Islet precursor cell (in vitro differentiated cells): ENCODE measurements at places on chromosomes 6 and 20.

- peak; percentile 87 for DNase-seq
These were observed 545 bp downstream of the FNDC1 start for GRCh38 chr6:159169557-159170332.

GRCh38 chr6:2978923-2979322 lies 7.6 kb upstream of the SERPINB6 start:
- no peak for DNase-seq

DNA sequence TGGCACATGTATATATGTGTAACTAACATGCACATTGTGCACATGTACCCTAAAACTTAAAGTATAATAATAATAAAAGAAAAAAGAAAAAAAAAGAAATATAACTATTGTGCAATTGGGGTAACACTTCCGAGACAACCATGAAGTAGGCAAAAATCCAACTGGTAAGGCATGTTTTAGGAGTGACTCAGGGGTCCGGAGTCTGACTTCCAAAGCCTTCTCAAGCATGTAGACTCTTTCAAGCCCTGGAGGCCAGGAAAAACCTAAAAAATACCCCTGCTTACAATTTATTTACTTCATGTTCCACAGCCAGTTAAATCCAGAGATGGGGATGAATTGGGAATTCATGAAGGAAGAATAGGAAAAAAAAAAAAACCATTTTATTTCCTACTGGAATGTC lies 161.3 kb upstream of the PHACTR1 start:
- no peak for DNase-seq

DNA sequence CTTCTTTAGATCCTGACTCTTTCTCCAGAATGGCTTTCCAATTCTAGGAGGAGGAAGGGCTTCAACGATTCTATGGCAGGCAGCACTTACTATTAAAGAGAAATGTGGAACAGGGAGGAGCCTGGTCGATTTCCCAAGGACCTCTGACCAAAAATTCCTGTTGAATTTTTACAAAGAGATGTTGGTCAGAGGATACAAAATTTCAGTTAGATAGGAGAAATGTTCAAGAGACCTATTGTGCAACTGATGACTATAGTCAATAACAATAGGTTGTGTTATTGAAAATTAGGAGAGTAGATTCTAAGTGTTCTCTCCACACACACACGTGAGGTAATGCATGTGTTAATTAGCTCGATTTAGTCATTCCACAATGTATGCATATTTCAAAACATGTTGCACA lies 130.1 kb upstream of the TNFAIP3 start:
- no peak for DNase-seq

- DNase-seq: no peak
These were observed 17.6 kb downstream of the RMND1 start for GRCh38 chr6:151434369-151434768.

DNA sequence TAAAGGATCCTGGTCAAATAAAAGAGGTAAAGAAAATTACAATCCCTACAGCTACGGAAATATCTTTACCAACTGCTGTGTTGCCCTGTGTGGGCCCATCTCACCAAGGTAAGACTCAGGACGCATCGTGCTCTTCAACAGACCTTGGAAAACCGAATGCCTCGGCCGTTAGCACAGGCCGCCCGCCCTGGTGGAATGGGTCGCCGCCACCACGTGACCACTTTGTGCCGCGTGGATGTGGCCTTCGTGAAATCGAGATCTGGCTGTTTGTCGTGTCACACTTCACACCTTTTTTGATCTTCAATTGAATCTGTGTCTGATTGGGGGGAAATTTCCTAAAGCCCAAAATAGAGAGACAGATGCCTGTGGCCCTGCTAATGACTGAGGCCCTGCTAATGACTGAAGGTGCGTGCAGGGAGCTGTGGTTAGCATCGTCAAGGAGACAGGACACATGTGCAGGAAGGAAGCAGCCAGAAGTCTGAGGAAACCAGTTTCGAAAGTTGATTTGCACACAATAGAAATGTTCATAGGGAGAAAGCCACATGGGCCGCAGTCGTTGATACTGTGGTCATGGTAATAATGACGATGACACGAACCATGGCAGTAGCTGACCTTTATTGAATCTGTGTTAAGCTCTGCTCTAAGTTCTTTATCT lies 175.7 kb upstream of the SNX9 start:
- DNase-seq: no peak

GRCh38 chr6:95357380-95358020 lies 219.8 kb upstream of the MANEA start:
- no peak for DNase-seq

- DNase-seq: peak; percentile 85
These were observed 34.7 kb downstream of the KIF25 start for GRCh38 chr6:168032005-168032760.

DNA sequence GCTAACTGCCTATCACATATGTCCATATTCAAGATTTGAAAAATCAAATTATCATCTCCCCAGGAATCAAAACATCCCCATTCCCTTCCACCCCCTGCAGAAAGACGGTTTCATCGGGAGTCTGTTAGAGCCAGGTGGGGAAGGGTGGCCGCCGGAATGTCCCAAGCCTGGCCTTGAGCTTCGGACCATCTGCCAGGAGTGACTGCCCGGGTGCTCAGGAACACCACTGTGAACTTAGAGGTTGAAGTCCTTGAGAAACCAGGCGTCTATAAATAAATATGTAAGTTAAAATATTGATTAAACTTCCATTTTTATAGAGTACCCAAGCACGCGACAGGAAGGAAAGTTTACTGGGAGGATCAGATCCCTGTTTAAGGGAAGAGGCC lies 250.8 kb downstream of the DLL1 start:
- no peak for DNase-seq

DNA sequence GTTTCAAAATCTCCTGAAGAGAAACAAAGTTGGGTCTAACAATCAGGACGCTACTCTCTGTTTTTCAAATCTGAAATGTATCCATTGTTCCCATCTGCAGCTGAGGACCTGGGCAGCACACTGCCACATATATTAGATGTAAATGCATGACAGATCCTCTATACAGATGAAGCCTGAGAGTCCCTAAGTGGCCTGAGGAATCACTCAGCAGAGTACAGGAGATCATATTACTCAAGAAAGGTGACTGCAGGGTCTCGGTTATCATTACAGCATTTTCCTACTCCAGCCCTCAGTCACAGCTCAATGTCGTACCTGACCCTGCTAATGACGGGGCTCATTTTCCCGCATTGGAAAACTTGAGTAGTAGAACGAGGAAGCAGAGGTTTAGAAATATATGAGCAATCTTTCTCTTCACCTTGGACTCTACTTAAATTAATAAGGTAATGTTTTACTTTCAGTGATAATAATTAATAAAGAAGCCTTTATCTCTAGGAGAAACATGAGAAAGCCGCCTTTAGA lies 256.2 kb upstream of the IRAK1BP1 start:
- peak; percentile 40 for DNase-seq

- DNase-seq: no peak
These were observed 3.9 kb upstream of the NRSN1 start for GRCh38 chr6:24122139-24122538.

DNA sequence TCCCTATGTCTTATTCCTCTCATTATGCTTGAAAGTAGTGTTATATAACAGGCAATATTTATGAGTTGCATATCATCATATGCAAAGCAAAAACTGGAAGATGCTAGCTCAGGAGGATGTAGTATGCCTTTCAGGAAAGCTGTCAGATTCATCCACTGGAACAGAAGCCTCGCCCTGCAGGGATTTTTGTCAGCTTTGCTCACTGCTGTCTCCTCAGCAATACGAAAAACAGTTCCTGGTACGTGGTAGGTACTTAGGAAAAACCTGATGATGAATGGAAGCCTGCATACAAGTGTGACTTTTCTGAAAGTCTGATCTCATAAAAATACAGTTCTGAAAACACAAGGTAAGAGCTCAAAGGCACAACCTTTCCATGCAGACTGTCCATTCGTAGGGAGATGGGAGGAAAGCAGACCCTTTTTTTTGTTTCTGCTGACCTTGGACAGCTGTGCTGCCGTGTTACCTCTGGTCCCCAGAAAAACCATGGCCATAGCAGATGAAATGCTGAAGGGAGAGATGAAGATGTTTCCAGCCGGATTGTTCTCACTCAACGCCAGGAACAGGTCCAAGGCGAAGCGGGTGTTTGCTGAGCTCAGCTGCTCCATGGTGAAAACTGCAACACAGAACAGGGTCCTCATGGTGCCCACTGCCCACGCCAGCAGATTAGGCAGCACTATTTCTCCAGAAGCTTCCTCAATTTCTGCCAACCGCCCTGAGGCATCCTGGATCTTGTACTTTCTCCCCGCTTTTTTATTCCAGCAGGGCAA lies 1.5 kb downstream of the SERPINB1 start:
- DNase-seq: no peak

GRCh38 chr6:167734662-167735083 lies 92.0 kb upstream of the AFDN start:
- peak; percentile 43 for DNase-seq

- DNase-seq: no peak
These were observed 27.8 kb downstream of the FOXA2 start for GRCh38 chr20:22556565-22557056.

GRCh38 chr6:3456898-3457709 lies at the start of gene SLC22A23:
SLC22A23 (minus strand) TSS chr6:3457050; CDS start chr6:3456559, 491 bp downstream.
- peak; percentile 90 for DNase-seq

DNA sequence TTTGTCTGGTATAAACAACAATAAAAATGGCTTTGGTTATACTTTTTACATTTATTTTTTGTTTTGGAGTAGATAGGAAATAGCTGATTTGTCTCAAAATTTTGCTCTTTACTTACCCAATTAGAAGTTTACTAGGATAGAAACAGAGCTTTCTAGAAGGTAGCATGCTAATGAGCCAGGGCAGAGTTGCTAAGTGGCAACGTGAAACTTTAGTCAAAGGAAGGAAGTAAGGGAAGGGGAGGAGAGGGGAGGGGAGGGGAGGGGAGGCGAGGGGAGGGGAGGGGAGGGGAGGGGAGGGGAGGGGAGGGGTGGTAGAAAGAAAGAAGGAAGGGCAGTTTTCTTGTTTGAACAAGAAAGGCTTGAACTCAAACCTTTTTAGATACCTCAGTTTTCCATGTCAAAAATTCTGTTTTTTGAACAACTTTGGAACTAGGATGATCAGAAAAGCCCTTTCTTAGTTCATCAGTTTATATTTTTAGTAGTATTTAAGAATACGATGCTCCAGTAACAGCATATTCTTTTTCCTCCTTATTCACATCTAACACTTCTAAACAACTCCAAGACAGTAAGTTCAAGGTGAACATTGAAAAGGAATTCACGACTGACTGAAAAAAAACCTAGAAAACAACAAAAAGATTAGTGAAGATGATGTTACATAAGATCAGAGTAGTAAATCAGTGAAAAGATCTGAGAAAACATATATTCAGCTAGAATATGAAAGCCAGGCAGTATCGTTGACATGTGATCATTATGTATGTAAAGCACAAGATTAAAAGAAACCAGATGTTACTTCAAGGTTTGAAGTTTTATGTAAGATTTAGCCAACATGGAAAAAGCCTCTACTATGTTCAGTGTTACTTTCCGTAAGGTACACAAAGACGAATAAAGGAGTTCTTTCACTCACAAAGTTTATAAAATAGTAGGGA lies 263.4 kb downstream of the ARHGAP18 start:
- DNase-seq: no peak

- no peak for DNase-seq
These were observed 12.9 kb upstream of the SLC9A8 start for GRCh38 chr20:49799698-49800097.

DNA sequence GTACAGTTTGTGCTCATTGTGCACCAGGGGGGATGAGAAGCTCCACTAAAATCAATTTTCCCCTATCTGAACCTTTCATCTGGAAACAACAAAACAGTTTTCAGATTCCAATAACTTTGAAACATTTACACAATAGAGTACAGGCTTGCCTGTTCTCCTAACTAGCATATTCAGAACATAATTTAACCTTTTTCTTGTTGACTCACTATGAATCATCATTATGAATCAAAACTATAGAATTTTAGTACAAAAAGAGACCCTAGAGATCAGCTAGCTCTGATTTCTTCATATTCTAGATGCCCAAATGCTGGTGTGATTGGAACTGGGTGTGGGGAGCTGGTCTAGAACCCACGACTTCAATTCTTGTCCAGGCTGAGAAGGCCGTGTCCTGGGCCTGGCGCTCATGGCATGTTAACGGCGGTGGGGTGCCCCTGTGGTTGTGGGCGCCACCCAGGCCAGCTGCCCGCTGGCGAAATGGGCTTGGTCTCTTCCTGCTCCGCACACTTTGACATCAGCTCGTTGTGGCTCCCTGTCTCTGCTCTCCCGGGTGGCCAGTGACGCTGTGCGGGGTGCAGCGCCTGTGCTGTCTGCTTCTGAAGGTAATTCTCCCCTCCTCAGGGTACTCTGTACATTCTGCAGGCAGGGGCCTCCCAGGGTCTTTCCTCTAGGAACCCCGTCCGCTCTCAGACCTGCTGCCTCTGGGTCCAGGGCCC lies 29.9 kb upstream of the AGPAT4 start:
- DNase-seq: no peak

- no peak for DNase-seq
These were observed 457.3 kb upstream of the SULF2 start for GRCh38 chr20:48242623-48243022.

- no peak for DNase-seq
These were observed 428.1 kb upstream of the NOX3 start for GRCh38 chr6:155883741-155884140.
